GM12878 (cell line): ENCODE measurements at places on chromosomes 13 and 19. TPM values are rescaled to one million over a fixed set of nuclear protein-coding genes. Genes with fewer than 3 reads are reported as not detected.

Gene ZNF284
- total RNA-seq = 0.53 and 0.82 TPM in 2 replicates

Gene BORCS8
- 25.8 and 27.1 TPM in 2 replicates for total RNA-seq

GRCh38 chr13:98845742-98846141 lies 93.3 kb upstream of the SLC15A1 start:
- no peak for DNase-seq

DNA sequence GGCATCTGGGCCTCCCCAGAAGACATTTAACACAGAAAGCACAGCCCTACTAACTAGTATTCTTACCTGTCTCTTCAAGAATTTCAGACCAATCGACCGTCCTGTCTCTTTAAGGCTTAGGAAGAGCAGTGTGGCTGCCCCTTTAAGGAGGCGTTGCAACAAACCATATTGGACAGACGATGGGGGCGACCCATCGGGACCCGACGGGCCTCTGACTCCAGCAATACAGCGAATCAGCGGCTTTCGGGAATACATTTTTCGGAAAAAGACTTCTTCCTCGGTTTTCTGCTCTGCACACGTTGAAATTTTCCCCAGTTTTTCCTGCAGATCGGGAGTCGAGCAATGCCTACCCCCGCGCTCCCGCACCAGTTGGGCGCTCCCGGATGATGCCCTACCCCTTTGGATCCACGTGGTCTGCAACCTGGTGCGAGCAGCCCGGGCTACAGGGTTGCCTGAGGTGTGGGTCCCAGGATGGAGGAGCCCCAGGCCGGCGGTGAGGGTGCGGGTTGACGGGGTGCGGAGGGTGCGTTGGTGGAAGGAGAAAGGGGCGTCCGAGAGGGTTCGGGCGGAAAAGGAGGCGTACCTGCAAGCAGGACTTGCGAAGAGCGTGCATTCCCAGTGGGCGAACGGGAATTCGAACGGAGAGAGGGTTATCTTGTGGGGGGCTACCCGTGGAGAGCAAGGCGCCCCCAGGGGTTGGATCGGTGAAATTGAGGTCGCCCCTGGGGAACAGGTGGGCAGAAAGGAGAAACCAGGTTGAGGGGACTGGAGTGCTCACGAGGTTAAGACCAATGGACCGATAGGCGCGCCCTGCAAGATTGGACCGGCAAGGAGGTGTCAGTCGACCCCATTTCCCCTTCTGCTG lies at the start of gene POLR1G:
TSS of gene POLR1G (plus strand) at position 419 of the 865 bp plus-strand sequence. CDS start at position 472, 53 bp downstream.
- DNase-seq = peak; percentile 80

- no peak for DNase-seq
Observed at GRCh38 chr13:41232578-41233480, 30.5 kb downstream of the MTRF1 start.

DNA sequence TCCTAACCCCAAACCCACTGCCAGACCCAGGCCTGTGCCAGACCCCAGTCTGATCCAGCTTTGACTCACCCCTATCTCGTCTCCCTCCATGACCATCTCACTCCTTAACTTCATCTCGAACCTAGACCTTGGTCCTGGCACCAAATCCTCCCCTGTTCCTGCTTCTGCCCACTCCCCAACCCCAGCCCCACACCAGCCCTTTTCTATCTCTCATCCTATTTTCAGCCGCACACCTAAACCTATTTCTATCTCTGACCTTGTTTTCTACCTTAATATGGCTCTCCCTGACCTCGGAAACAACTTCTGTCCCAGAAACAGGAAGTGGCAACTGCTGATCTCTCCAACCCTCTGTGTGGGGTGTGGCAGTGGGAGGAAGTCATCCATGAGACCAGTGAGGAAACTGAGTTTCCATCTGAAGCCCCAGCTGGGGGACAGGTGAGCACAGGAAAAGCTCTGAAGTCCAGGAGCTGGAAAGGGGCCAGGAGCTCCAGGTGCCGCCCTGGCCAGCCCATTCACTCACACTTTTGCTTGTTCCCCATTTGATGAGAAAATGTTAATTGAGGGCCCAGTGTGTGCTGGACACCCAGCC lies 13.7 kb downstream of the PTH2 start:
- DNase-seq = peak; percentile 30

DNA sequence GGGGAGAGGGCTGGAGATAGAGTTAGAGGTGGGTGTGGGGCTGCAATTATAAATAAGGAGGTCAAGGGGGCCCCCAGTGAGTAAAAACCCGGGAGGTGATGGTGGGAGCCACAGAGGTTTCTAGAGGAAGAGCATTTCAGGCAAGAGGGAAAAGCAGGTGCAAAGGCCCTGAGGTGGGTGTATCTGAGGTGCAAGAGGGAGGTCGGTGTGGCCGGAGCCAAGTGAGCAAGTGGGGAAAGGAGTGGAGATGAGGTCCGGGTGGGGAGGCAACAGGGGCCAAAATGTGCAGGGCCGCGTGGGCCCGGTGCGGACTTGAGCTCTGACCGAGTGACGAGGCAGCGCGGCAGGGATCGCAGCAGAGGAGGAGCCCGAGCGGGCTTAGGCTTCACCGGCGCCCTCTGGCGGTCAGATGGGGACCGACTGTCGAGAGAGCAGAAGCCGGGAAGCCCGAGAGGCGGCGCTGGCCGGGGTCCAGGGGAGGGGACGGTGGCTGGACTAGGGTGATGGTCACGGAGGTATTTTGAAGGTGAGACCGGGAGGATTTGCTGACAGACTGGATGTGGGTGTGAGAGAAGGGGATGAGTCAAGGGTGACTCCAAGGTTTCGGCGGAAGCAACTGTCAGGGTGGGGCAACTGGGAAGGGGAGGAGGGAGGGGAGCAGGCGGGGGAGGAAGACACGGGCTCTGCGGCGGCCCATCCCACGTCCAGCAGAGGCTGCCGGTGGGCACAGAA lies 17.7 kb upstream of the SPACA4 start:
- DNase-seq = no peak
